ENCODE measurements at places on chromosomes 6 and 20.

GRCh38 chr6:27861276-27861840, 50.8 kb downstream of the OR2B2 start:
- DNase-seq: no peak

GRCh38 chr6:34132486-34133185, 13.3 kb downstream of the GRM4 start:
- DNase-seq: no peak

- DNase-seq: no peak
These were observed 79.0 kb upstream of the RGS17 start for GRCh38 chr6:153210083-153210482.

DNA sequence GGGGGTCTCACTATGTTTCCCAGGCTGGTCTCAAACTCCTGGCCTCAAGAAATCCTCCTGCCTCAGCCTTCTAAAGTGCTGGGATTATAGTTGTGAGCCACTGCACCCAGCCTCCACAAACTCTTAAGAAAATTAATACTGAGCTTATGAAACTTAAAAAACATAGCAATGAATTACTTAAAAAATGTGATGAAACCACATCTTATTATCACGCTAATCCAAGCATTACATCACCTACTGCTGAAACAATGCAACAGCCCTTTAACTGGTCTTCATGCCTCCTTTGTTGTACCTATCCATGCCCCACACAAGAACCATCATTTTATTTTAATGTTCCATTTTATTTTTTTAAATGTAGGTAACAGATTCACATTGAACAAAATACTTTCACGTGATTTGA, 24.9 kb downstream of the SESN1 start:
- DNase-seq: no peak

DNA sequence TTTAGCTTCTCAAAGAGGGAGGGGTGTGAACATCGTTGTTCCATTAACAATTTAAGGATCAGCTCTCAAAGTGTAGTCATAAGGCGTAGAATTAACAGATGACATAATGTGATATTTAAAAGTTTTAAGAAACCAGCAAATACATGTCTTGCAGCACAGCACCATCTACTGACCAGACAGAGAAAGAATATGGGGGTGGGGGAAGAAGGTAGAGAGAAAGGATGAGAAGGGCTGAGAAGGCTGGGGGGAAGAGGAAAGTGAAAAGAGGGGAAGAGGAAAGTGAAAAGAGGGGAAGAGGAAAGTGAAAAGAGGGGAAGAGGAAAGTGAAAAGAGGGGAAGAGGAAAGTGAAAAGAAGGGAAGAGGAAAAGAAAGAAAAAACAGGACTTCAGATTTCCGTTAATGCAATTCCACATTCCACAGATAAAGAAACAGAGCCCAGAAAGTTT, 80.9 kb downstream of the HAO1 start:
- DNase-seq: no peak

DNA sequence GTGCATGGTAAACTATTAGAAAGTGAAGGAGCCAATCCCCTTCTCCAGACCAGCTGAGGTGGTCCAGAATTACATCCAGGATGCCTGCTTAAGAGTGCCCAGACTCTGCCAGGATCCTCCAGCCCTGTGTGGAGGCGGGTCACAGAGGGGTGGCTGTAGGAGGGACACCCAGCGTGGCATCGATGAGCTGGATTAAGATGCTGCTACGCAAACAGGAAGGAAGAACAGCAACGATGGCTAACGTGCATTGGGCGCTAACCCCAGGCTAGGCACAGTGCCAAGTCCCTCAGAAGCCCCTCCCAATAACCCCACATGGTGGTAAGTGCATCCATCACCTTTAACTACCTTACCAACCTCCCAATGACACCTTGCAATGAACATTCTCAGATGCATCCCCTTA, 63.9 kb upstream of the MRPS10 start:
- DNase-seq: no peak

DNA sequence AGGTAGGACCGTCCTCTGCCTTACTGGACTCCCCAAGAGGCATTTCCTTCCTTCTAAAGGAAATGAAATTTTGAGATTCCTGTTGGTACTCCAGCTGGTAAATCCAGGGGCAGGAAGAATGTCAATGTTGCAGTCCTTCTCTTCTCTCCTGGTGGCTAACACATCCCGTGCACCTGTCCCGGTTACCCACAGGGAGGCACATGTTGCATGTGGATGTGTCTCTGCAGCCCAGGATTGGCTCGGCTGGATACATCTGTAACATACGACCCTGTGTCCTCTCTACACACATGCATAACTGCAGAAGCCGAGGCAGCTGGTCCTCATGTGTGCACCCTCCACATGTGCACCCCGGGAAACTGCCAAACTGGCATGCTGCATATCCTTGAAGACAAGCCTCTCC, 1.3 kb upstream of the LRFN2 start:
- no peak for DNase-seq

- DNase-seq: no peak
These were observed 607.3 kb upstream of the CITED2 start for GRCh38 chr6:139981768-139982181.

DNA sequence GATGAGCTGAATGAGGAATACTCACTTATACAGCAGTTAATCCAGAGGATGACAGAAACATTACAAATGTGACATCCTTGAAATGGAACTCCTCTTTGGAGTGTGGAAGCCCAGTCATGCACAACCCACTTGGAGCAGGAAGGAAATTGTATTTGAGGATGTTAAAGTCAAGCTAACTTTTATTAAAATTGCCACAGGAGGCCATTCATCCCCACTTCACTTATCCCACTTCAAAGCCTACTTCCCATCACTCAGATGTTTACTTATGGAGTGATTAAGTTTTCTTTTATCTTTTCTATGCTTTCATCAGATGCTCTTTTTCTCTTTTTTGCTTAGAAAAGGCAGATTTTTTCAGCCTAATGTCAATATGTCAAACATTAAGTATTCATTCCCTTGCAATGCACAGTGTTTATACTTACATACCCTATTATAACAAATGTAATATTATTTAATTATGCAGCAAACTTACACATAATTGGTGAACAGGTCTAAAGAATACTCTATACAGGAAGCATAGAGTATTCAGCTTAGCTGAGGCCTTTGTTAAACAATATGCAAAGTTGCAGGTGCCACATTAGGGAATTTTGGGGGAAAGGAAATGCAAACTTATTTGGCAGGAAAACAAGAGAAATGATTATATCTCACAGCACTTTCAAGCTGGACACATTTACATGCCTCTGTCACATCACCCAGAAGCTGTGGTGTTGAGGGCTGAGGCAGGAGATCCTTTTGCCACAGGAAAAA, 148.9 kb downstream of the KHDC1L start:
- DNase-seq: no peak

- DNase-seq: no peak
These were observed 31.5 kb downstream of the TMEM14B start for GRCh38 chr6:10779076-10779475.

- DNase-seq: no peak
These were observed 58.2 kb upstream of the NKX2-2 start for GRCh38 chr20:21571841-21572690.

- DNase-seq: no peak
These were observed 208.8 kb upstream of the SUPT3H start for GRCh38 chr6:45586216-45587171.

- no peak for DNase-seq
These were observed 133.8 kb downstream of the SNX5 start for GRCh38 chr20:17834804-17835203.

- no peak for DNase-seq
These were observed 14.8 kb downstream of the TRIM31 start for GRCh38 chr6:30097902-30098768.

- DNase-seq: no peak
These were observed 11.2 kb upstream of the PYGB start for GRCh38 chr20:25236450-25237304.

GRCh38 chr20:47781632-47782031, 3.6 kb downstream of the SULF2 start:
- DNase-seq: no peak

DNA sequence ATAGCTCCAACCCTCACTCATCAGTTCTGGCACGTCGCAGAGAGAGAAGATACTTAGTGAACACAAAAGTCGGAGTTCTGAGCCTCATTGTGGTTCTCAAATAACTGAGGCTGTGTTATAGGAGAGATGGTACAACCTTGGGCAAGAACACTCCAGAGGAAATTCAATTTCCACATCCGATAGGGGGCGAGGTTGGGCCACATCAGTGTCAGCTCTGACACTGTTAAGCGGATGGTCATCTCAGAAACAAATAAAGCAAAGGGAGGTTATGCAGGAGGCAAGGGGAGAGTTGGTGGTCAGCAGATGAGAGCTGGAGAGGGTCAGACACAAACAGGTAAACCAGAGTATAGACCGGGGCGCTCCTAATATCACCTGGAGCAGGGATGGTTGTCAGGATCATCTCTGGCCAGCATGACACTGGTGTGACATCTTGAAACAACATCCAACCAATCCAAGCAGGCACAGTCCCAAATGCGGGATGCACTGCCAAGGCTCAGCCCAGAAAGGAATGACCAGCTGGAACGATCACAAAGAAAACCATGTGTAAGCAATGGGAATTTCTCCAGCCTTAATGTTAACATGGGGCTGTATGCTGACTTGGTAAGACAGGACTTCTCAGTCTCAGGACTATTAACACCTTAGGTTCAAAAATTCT, 331.8 kb downstream of the HACE1 start:
- no peak for DNase-seq

- no peak for DNase-seq
These were observed 448.7 kb upstream of the JARID2 start for GRCh38 chr6:14796974-14797762.

DNA sequence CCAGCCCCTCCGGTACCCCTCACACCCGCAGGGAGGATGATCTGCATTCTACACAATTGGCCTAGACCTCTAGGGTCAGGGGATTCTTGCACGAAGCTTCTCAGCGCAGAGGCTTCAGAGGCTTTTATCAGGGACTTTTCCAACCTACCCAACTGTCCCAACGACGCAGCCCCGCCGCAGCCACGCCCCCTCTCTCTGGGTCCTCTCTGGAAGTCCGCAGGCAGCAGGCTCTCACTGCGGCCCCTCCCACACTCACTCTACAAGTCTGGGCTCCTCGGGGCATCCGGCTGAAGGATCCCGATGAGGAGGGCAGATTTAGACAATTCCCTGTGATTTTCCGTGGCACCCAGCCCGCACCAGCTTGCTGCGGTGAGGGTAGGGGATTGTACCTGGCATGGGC, 227.7 kb upstream of the RNF24 start:
- no peak for DNase-seq

GRCh38 chr6:157714153-157714490, 108.9 kb upstream of the SNX9 start:
- no peak for DNase-seq

GRCh38 chr6:33108307-33108706, 32.5 kb downstream of the HLA-DPB1 start:
- no peak for DNase-seq

- DNase-seq: no peak
These were observed 6.0 kb downstream of the PCMT1 start for GRCh38 chr6:149755300-149756260.

DNA sequence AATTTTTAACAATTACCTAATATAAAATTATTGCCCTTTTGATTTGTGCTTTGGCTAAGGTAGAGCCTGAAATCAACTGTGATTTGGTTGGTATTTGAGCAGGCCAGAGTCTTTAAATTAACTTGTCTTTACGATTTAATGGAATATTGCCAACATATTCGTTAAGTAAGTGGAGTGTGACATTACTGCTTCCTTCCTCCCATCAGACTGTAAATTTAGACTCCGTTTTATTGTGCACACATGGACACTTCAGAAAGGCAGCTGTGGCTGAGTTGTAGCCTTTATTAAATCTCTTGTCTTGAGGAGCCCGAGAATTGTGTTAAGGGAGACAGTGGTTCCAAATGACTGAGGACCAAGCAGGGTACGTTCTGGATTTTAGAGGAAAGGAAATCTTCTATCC, 57.4 kb downstream of the CAP2 start:
- no peak for DNase-seq

GRCh38 chr20:1533059-1533458, 24.4 kb downstream of the SIRPD start:
- DNase-seq: no peak

Data from stimulated activated CD4-positive, alpha-beta T cell treated with anti-CD3 and anti-CD28 coated beads, Interleukin-12 subunit alpha, Interleukin-12 subunit beta, amount 100 ng/mL, for 48 hours (primary cell).